ENCODE measurements at places on chromosomes 2 and 18.

DNA sequence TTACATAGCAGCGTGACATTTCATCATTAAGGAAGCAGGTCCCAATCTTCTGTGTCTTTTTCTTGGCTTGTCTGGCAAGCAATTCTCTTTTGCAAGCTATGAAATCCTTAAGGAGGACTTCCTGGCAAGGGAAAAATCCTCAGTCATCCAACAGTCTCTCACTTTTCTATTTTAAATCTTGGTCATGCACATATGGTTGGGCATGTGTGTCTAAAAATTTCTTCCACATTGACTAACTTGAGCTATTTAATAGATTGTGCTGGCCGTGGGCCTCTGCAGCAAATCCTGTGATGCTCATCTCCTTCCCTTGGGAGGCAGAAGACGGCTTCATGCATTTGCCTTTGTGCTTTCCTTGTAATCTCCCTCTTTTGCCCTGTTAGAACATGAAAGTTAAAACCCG lies 634.3 kb upstream of the FANCL start:
- no peak for DNase-seq

DNA sequence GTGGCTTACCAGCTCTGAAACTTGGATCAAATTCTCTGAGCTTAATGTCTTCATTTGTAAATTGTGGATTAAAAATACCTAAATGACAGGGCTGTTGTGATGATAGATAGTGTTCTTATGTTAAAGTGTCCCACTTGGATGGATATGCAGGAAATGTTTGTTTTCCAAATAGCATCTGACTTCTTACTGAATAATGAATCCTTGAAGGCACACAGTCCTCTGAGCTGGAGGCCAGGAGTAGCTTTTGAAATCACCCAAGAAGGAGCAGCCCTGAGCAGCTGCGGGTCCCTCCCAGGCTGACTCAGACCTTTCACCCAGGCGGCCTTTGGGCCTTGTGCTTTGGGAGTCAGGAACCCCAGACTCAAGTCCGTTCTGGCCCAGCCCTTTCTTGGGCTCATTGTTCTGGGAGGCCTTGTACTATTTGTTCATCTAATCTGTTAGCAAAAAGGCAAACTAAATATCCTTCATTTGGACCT lies 173.0 kb upstream of the GATA6 start:
- no peak for DNase-seq

- no peak for DNase-seq
Measured at GRCh38 chr2:219291394-219291793, 12.2 kb downstream of the DNAJB2 start.

DNA sequence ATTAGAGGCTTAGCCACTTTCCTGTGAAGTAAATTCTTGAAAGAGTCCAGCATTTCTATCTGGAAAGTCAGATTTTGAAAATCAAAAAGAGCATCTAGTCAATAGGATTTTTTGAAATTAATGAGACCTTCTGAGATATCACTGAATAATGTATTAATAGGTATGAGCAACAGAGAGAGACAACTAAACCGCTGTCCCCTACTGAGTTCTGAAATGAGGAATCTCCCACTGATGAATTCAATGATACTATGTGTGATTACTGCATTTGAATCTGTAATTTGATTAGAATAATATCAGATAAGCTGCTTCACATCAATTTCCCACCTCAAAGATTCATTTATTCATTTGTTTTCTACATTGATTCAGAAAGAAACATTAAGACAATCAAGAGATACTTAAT lies 252.8 kb downstream of the TMX3 start:
- DNase-seq: no peak

GRCh38 chr18:58227361-58227930 lies 183.4 kb downstream of the NEDD4L start:
- no peak for DNase-seq

DNA sequence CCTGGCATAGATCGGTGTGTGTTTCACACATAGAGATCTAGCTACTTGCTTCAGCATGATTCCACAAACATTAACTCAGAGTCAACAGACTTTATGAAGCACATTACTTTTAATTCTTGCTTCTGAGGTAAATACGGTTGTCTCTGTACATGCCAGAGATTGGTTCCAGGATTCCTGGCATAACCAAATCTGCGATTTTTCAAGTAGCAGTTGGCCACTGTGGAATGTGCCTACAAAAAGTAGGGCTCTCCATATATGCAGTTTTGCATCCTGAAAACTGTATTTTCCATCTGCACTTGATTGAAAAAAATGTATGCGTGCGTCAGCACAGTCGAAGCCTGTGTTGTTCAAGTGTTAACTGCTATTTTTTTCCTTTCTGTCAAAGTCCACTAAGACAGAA lies 85.0 kb downstream of the ZAP70 start:
- no peak for DNase-seq

Measured in renal pelvis (tissue), 12 donors.